ENCODE measurements at places on chromosomes 12 and 14. TPM values are rescaled to one million over a fixed set of nuclear protein-coding genes. Genes with fewer than 3 reads are reported as not detected.

Gene DTX1
- 20.3 TPM for total RNA-seq

Gene OR4K2
- total RNA-seq: not detected

Gene MAX
- 56.7 TPM for total RNA-seq

Gene C12orf76
- 25.7 TPM for total RNA-seq

GRCh38 chr14:52318826-52319645 is 4.9 kb downstream of the PTGER2 start:
- DNase-seq: no peak
- H3K4me3 ChIP-seq: no peak overlapping the region
- H3K4me1 ChIP-seq: peaks cover 4% of the 10 kb centered on the region
- H3K27me3 ChIP-seq: peaks cover 2% of the 10 kb centered on the region

GRCh38 chr12:118356809-118357256 is 15.9 kb downstream of the TAOK3 start:
- peaks cover 29% of the 10 kb centered on the region for H3K4me1 ChIP-seq
- no peak for DNase-seq
- H3K36me3 ChIP-seq: no peaks in the 10 kb centered on the region
- no peak overlapping the region for H3K4me3 ChIP-seq
- no peaks in the 10 kb centered on the region for H3K27me3 ChIP-seq
- H3K27ac ChIP-seq: peak overlapping the region; percentile 21

DNA sequence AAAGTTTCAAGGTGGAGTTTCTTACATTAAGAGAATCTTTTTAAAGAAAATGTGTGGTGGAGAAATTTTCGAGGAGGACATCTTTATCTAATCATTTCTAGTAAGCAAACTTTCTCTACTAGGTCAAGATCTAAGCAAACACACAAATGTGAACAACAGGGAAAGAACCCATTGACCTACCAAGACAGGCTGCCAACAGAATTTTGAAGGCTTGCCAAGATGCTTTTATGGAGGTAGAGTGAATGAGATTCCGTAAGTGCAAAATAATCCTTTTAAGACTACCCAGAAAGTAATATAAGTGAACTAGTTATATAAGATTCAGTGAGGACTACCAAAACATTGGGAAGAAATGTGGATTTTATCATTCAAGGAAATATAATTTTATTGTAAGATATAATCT is 357.1 kb upstream of the PDE3A start:
- H3K36me3 ChIP-seq: no peaks in the 10 kb centered on the region
- no peaks in the 10 kb centered on the region for H3K27me3 ChIP-seq
- H3K27ac ChIP-seq: no peak overlapping the region

- no peak for DNase-seq
- no peaks in the 10 kb centered on the region for H3K36me3 ChIP-seq
- no peak overlapping the region for H3K4me3 ChIP-seq
- peaks cover 17% of the 10 kb centered on the region for H3K4me1 ChIP-seq
- H3K27ac ChIP-seq: no peak overlapping the region
Observed at GRCh38 chr12:44571006-44571550, 305.0 kb downstream of the NELL2 start.

- peaks cover 23% of the 10 kb centered on the region for H3K36me3 ChIP-seq
- no peaks in the 10 kb centered on the region for H3K27me3 ChIP-seq
- no peak for DNase-seq
Observed at GRCh38 chr14:104755621-104756020, 2.7 kb downstream of the SIVA1 start.

GRCh38 chr12:108759924-108760323 is 28.6 kb upstream of the CORO1C start:
- H3K4me1 ChIP-seq: no peaks in the 10 kb centered on the region
- H3K27ac ChIP-seq: no peak overlapping the region
- no peak for DNase-seq

- H3K27ac ChIP-seq: peak overlapping the region; percentile 96
- no peaks in the 10 kb centered on the region for H3K27me3 ChIP-seq
Observed at GRCh38 chr12:120231316-120232011, 30.6 kb upstream of the RPLP0 start.

DNA sequence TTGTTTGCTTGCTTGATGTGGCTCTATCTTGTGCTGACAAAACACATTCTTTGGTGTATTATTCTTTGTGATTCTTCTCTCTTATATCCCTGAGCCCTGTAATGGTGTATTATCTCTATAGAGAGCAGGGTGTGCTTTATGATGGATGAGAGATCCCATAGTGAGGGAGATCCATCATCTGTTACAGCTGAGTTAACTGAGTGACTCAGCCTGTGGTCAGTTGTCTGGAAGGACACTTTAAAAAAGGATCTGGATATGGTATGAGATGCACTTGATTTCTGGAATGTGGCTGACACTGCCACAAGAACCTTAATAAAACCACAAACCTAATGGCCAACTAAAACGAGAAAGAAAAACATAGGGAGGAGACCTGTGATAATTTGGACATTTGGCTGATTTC is 461.4 kb upstream of the SYT1 start:
- H3K4me3 ChIP-seq: no peak overlapping the region
- no peaks in the 10 kb centered on the region for H3K36me3 ChIP-seq
- no peak for DNase-seq
- peaks cover 5% of the 10 kb centered on the region for H3K4me1 ChIP-seq
- H3K27ac ChIP-seq: no peak overlapping the region

- peaks cover 13% of the 10 kb centered on the region for H3K4me1 ChIP-seq
- DNase-seq: peak; percentile 91
- no peak overlapping the region for H3K4me3 ChIP-seq
Observed at GRCh38 chr14:31084385-31084784, 58.2 kb upstream of the STRN3 start.

DNA sequence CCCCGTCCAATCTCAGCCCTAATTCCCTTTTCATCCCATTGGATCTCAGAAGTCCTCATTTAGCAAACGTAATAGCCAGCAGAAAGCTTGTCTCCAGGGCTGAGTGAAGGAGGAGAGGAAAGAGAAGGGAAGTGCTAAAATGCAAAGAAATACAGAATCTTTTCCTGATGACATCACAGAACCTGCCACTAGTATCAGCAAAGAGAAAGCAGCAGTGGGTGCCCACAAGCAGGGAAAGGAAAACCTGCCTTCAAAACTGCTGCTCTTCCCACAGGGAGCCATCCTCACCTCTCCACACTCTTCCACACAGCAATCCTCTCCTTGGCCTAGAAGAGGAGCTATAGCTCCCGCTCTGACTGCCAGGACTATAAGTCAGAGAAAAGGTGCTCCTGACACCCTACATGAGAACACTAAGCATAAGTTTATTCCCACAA is 11.3 kb downstream of the MED13L start:
- no peaks in the 10 kb centered on the region for H3K27me3 ChIP-seq
- no peaks in the 10 kb centered on the region for H3K36me3 ChIP-seq
- no peak for DNase-seq
- peaks cover 63% of the 10 kb centered on the region for H3K4me1 ChIP-seq

- no peak for DNase-seq
- no peak overlapping the region for H3K4me3 ChIP-seq
- no peak overlapping the region for H3K27ac ChIP-seq
- H3K36me3 ChIP-seq: no peaks in the 10 kb centered on the region
- H3K27me3 ChIP-seq: no peaks in the 10 kb centered on the region
- H3K4me1 ChIP-seq: no peaks in the 10 kb centered on the region
Observed at GRCh38 chr12:66290716-66291200, 11.5 kb upstream of the HELB start.

GRCh38 chr12:56714431-56714929 is 10.6 kb downstream of the NACA start:
- H3K4me3 ChIP-seq: no peak overlapping the region
- H3K27me3 ChIP-seq: no peaks in the 10 kb centered on the region
- no peak for DNase-seq
- peaks cover 15% of the 10 kb centered on the region for H3K4me1 ChIP-seq
- peaks cover 48% of the 10 kb centered on the region for H3K36me3 ChIP-seq

- H3K27me3 ChIP-seq: no peaks in the 10 kb centered on the region
- H3K27ac ChIP-seq: peak overlapping the region; percentile 94
- peak; percentile 84 for DNase-seq
- H3K36me3 ChIP-seq: no peaks in the 10 kb centered on the region
Observed at GRCh38 chr12:101697930-101698799, 725 bp downstream of the CHPT1 start.

GRCh38 chr12:93894391-93895088 is 217.4 kb downstream of the CRADD start:
- H3K36me3 ChIP-seq: no peaks in the 10 kb centered on the region
- peaks cover 22% of the 10 kb centered on the region for H3K4me1 ChIP-seq
- no peaks in the 10 kb centered on the region for H3K27me3 ChIP-seq
